Suppressor macrophage treated with lipopolysaccharide for 1 hour (primary cell): ENCODE measurements at places on chromosomes 4 and X.

GRCh38 chr4:151184523-151185458 is 85.4 kb downstream of the RPS3A start:
- no peak for DNase-seq

GRCh38 chrX:104435249-104435648 is 130.8 kb upstream of the IL1RAPL2 start:
- DNase-seq = no peak

GRCh38 chr4:151656058-151656457 is 104.7 kb downstream of the GATB start:
- DNase-seq = no peak

- no peak for DNase-seq
These were observed 9.3 kb downstream of the DMP1 start for GRCh38 chr4:87659247-87659931.

GRCh38 chr4:73317092-73317491 is 58.5 kb upstream of the ANKRD17 start:
- no peak for DNase-seq

DNA sequence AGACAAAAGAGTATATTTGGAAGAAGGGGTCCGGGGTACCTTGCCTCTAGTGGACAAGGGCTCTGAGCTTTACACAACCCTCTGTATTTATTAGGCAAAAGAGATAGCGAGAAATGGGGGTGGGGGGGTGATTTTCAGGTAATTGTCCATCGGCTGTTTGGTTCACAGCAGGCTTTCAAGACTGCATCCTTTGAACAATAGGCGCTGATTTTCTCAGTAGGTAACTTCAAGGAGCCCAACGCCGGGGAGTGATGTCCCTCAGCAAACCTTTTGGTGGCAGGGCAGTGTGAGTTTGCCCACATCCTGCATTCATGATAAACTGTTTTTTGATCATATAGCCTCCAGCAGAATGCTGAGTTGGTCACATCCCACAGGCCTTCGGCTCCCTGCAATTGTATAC is 61.6 kb downstream of the KDM5C start:
- no peak for DNase-seq

- peak; percentile 46 for DNase-seq
These were observed 21.9 kb downstream of the BMP3 start for GRCh38 chr4:81052119-81053068.

DNA sequence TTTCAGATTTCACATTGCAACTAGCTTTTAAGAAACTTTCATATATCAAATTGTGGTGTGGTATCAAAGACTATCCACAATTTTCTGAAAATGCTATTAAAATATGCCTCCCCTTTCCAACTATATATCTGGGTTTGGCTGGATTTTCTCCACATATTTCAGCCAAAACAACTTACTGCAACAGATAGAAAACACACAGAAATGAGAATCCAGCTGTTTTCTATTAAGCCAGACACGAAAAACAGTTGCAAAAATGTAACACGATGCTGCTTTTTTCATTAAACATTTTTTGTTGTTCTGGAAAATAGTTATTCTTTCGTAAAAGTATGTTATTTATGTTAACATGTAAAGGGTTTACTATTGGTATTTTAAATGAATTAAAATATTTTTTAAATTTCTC is 33.1 kb downstream of the DCTD start:
- no peak for DNase-seq
